Activated CD8-positive, alpha-beta memory T cell treated with anti-CD3 and anti-CD28 coated beads for 1 hour (primary cell): ENCODE measurements at places on chromosomes 5 and 9.

DNA sequence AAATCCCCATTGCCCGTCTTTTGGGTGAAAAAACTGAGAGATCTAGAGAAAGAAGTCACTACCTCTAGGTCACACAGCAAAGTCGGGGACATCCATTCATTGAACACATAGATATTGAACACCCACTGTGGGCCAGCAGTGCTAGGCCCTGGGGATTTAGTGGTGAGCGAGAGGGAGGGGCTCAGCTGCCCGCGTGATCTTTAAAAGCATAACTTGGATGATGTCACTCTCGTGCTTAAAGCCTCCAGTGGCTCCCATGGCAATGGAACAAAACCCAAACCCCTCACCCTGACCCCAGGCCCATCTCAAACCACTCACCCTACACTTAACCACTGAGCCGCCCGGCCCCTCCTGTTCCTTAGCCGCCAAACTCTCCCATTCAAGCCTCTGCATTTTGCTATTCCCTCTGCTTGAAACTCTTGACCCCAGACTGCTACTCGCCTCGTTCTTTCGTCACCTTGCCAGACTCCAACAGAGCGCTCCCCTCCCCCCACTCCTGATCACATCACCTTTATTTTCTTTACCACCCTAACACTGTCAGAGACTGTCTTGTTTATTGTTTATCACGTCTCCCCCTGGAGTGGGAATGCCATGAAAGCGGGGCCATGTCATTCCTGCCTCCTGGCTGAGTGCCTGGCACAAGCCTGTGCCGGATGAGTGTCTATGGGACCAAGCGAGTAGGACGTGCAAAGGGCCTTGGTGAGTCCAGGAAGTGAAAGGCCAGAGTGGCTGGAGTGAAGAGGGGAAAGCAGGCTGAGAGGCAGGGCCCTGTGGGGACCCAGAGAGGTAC, 710 bp upstream of the PIP5KL1 start:
- no peak for DNase-seq

- DNase-seq = no peak
Measured at GRCh38 chr9:87157366-87158031, 210.2 kb upstream of the GAS1 start.

- DNase-seq = no peak
Measured at GRCh38 chr9:20111173-20111843, 322.5 kb upstream of the SLC24A2 start.

- DNase-seq = no peak
Measured at GRCh38 chr5:53873235-53873634, 312.8 kb downstream of the NDUFS4 start.

DNA sequence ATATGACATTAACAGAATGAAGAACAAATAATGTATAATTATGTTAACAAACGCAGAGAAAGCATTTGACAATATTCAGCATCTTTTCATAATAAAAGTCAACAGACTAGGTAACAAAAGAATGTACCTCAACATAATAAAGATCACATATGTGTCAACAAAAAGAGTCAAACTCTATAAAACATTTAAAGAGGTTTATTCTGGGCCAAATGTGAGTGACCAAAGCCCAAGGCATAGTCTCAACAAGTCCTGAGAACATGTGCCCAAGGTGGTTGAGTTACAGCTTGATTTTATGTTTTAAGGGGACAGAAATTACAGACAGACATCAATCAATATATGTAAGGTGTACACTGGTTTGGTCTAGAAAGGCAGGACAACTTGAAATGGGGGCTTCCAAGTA, 19.4 kb downstream of the BTNL8 start:
- DNase-seq = no peak
